ENCODE measurements at places on chromosomes 12 and 14. TPM values are rescaled to one million over a fixed set of nuclear protein-coding genes. Genes with fewer than 3 reads are reported as not detected.

Gene RNASE4
- total RNA-seq = 8.9 TPM

Gene SPIC
- not detected for total RNA-seq

Gene TGM1
- total RNA-seq = 1.3 TPM

Gene MED13L
- total RNA-seq = 25.4 TPM

Gene LHX5
- total RNA-seq = not detected

Gene PLCZ1
- not detected for total RNA-seq

Gene GNG2
- total RNA-seq = 3.3 TPM

Gene RAD52
- total RNA-seq = 12.8 TPM

Gene SEC23A
- total RNA-seq = 72.0 TPM

Gene SLC8A3
- not detected for total RNA-seq

Gene ACSS3
- total RNA-seq = 0.05 TPM

Gene MAPK1IP1L
- total RNA-seq = 96.3 TPM

Gene TM7SF3
- total RNA-seq = 73.7 TPM

Gene OAS2
- total RNA-seq = 0.21 TPM

Gene RNASE1
- 0.18 TPM for total RNA-seq

Gene STAB2
- not detected for total RNA-seq

Gene CD163L1
- 0.28 TPM for total RNA-seq

Gene SLC35E3
- 15.9 TPM for total RNA-seq

Gene RTL1
- 0.26 TPM for total RNA-seq

Gene TTC6
- 0.58 TPM for total RNA-seq

Gene SCFD1
- 36.4 TPM for total RNA-seq

Gene LMO3
- not detected for total RNA-seq

Gene GPR68
- 0.03 TPM for total RNA-seq

Gene NXPH4
- 4.1 TPM for total RNA-seq

Gene GARIN6
- total RNA-seq = not detected

Gene DEGS2
- 1.2 TPM for total RNA-seq

Gene CLEC2B
- total RNA-seq = 1.8 TPM

Gene RPGRIP1
- 0.23 TPM for total RNA-seq

Gene ANG
- 10.6 TPM for total RNA-seq

Gene NINJ2
- total RNA-seq = 0.72 TPM

Gene PDZRN4
- not detected for total RNA-seq

Gene TSHR
- total RNA-seq = not detected

Gene FAM234B
- total RNA-seq = 4.3 TPM

Gene CDH24
- total RNA-seq = 5.2 TPM

Gene SLCO1B1
- total RNA-seq = 0.46 TPM

Gene NEUROD4
- 0.02 TPM for total RNA-seq

Gene ADCY4
- total RNA-seq = not detected

Gene DAD1
- total RNA-seq = 357 TPM

Gene TMEM119
- 0.09 TPM for total RNA-seq

Gene SOX5
- not detected for total RNA-seq

Gene CCDC196
- not detected for total RNA-seq

Gene CEP83
- total RNA-seq = 8.9 TPM

Gene TRIM9
- 10.5 TPM for total RNA-seq

Gene NFATC4
- 0.21 TPM for total RNA-seq

Gene HOXC4
- 4.3 TPM for total RNA-seq

Gene NPFF
- total RNA-seq = not detected

Gene TBX5
- total RNA-seq = not detected

Gene POC1B
- 16.7 TPM for total RNA-seq

Gene TUNAR
- not detected for total RNA-seq

Gene KRT74
- total RNA-seq = not detected

Gene EIF2S3B
- 0.88 TPM for total RNA-seq

Gene ZNF268
- total RNA-seq = 14.0 TPM

Gene TAS2R20
- total RNA-seq = 0.07 TPM

Gene OR4K15
- total RNA-seq = not detected

Gene E2F7
- 7.0 TPM for total RNA-seq

Gene NRXN3
- 0.75 TPM for total RNA-seq

All from A549 treated with CORT108297 at 1 μM for 4 hours (cell line).